Caki2 (cell line): ENCODE measurements at places on chromosomes 1 and 21. TPM values are rescaled to one million over a fixed set of nuclear protein-coding genes. Genes with fewer than 3 reads are reported as not detected.

ARHGAP30 gene
- total RNA-seq: not detected in 2 replicates

FAM167B gene
- total RNA-seq: not detected in 2 replicates

CCDC27 gene
- not detected in 2 replicates for total RNA-seq

CD48 gene
- total RNA-seq: not detected in 2 replicates

C1orf87 gene
- total RNA-seq: not detected in 2 replicates

FBXO2 gene
- total RNA-seq: 3.6 and 3.9 TPM in 2 replicates

DNA sequence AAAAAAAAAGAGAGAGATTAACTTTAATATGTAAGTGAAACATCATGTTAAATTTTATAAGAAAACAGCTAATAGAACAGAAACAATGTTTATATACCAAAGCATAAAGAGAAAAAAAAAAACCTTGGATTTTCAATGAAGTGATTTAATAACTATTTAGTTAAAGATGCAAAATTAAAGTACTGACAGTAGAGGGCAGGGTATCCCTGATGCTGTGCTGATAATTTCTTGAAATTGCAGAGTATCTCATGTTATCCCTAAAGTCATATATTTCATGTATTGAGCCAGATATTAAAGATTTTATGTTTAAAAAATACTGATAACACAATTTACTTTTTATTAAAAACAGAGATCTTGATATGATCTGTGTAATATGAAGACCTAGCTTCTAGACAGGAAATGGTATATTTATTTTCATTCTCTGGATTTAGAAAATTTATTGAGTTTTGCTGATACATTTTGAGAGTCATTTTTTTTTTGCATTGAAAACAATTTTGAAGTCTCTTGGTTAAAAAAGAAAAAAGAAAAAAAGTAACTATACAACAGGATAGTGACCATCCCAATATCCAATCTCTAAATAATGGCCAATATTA lies 273.2 kb downstream of the USP25 start:
- no peak for DNase-seq

DNA sequence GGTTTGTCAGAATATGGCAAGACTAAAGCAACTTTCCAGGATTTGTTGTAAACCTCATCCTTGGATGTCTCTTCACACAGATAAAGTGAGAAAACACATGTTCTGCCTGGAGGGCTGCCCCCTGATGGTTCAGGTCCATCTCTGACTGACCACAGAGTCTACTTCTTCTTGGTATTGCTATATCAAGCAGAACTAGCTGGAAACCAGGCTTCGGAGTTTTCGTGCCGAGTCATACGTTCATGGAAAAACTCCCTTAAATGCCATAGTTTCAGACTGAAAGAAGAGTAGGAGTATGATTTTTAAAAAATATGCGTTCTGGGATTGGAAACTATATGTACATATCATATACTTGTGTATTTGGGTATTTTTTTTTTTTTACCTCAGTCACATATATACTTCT lies 5.8 kb downstream of the OR10T2 start:
- no peak for DNase-seq

- no peak for DNase-seq
Measured at GRCh38 chr1:202234331-202235002, 40.9 kb downstream of the LGR6 start.

- no peak for DNase-seq
Measured at GRCh38 chr1:95733031-95733430, 499.0 kb downstream of the RWDD3 start.

DNA sequence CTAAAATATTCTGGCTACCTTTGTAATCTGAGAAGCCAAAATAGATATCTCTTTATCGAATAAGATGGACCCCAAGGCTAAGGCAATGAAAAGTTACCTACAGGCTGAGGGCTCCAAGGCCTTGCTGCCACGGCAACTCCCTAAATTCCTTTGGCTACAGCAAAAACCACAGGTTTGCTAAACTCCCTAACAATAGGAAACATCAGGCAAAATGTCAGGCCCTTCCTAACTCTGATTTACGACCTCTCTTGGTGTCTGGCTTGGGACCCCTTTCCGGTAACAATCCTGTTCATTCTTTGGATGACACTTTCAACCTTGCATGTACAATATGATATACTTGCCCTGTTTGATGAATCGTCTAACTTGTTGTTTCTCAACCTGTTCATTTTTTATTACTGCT lies 11.3 kb upstream of the OR2T8 start:
- DNase-seq: no peak

DNA sequence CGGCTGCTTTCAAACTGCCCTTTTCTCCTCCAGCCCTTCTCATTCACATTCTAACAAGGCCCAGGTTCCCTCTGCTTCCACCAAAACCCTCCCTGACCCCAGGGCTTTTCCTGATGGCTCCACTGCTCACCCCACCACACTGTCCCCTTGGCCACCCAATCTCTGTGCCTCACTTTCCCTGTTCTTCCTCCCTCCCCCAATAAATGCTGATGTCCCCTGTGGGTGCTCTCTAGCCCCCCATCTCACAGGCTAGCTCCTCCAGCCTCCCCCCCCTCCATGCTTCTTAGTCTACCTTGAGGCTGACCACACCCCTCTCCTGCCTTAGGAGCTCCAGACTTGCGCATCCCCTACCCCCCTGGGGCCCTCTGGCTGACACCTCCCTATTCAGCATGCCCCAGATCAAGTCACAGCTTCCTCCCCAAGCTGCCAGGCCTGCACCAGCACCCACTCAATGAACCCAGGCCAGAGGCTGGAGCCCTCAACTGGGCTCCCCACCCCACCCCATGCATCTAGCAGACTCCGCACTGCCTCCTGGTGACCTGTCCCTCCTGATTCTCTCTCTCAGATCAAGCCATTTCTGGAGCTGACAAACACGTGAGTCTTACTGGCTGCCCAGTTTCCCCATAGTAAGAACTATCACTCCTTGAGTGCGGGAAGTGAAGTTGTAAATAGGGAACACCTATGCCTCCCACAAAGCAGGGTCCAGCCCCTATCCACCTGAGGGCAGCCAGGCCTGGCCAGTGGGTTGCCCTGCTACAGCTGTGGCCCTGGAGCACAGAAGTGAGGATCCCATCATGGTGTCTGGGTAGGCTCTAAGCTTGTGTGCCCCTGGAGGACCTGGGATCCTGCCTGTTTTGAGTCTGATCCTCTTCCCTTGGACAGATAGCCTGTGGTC lies 117.9 kb downstream of the DMRTB1 start:
- DNase-seq: no peak

DNA sequence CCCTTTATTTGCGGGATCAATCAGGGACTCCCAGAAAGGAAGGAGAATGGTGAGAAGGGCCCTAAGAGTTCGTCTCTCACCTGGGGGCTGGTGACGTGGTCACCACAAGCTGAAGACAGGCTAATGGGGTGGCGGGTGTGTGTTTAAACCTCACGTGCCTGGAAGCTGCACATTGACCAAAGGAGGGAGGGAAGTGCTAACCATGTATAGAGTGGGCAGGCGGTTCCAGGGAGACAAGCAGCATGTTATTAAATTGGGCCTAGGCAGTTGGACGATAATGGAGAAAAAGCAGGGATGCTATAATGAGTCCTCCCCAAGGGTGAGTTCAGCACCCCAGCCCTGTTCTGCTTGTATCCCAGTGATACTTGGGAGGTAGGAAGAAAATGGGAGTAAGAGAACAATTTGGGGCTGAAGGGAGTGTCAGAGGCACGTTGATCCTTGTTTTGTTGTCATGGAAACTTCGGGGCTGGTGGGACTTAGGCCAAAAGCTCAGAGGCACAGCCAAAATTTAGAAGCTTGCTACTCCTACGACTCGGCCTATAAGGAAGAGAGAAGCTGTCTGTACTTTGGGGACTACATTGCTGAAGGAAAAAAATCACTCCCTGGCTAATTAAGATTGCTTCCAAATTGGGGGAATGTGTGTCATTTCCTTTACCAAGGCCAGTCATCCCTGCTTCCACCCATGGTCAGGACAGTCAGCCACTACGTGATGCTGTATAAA lies 33.2 kb upstream of the EPHA8 start:
- DNase-seq: no peak

- peak; percentile 99 for DNase-seq
Measured at GRCh38 chr1:204288021-204288588, 71.6 kb downstream of the PLEKHA6 start.

DNA sequence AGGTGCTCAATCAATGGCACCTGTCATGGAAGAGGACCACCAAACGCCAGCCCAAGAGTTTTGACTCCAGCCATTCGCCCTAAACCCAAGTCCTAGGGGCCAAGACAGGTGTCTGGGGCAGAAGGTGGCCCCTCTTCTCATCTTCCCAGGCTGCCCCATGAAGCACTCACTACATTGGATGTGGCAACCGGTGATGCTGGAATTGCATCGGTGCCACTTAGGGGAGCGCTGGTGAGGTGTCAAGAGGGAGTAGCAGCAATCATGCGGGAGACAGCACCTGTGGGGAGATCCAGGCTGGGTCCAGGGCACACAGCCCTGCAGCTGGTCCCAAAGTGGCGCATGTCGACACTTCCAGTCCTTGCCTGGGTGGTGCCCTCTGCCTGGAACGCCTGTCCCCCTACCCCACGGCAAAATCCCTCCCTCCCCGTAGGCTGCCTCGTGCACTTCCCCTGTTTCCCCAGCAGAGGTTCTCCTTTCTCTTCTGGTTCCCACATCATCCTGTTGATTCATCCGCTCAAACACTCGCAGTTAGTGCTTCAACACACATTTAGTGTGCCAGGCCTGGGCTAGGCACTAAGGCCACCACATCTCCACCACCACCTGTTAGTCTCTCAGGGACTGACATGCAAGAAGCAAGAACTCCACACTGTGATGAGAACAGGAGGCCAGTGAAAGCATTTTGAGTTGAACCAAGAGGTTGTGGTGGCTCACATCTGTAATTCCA lies 18.5 kb downstream of the PLA2G2D start:
- peak; percentile 20 for DNase-seq

DNA sequence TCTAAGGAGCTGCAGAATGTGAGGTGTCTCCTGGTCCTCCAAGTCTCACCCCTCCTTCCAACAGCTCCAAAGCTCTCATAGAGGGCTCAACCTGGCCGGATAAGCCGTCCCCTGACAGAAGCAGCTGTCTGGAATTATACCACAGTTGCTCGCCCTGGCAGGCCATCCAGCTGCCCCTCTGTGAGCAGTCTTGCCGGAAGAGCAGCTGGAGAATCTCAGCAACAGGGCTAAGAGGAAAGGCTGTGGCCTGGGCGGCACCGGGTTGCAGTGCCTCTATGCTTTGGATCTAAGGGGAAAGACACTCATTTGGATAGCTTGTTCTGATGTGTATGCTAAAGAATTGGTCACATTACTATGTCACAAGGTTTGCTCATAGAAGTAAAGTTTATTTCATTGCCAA lies 12.4 kb downstream of the TMCC2 start:
- DNase-seq: no peak

GRCh38 chr1:226532553-226532952 lies 16.0 kb upstream of the STUM start:
- no peak for DNase-seq

- DNase-seq: no peak
Measured at GRCh38 chr21:45944601-45945000, 37.0 kb upstream of the COL6A1 start.

DNA sequence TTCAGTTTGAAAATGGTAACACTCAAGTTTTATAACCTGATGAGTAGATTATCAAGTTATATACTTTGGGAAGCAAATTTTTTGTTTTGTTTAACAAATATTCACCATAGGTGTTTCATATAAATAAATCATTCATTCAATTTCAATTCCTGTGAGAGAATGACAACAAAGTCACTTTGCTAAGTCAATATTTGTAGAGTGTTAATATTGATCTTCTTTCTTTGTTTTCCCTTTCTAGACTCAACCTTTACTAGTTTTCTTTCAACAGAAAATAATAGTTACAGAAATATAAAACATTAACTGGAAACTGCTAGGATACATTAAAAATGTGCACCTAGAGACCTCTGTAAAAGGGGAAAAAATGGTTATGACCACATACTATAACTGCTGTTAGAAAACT lies 11.1 kb downstream of the EFCAB7 start:
- DNase-seq: no peak

- DNase-seq: peak; percentile 21
Measured at GRCh38 chr1:67429528-67430357, 459 bp downstream of the SERBP1 start.

DNA sequence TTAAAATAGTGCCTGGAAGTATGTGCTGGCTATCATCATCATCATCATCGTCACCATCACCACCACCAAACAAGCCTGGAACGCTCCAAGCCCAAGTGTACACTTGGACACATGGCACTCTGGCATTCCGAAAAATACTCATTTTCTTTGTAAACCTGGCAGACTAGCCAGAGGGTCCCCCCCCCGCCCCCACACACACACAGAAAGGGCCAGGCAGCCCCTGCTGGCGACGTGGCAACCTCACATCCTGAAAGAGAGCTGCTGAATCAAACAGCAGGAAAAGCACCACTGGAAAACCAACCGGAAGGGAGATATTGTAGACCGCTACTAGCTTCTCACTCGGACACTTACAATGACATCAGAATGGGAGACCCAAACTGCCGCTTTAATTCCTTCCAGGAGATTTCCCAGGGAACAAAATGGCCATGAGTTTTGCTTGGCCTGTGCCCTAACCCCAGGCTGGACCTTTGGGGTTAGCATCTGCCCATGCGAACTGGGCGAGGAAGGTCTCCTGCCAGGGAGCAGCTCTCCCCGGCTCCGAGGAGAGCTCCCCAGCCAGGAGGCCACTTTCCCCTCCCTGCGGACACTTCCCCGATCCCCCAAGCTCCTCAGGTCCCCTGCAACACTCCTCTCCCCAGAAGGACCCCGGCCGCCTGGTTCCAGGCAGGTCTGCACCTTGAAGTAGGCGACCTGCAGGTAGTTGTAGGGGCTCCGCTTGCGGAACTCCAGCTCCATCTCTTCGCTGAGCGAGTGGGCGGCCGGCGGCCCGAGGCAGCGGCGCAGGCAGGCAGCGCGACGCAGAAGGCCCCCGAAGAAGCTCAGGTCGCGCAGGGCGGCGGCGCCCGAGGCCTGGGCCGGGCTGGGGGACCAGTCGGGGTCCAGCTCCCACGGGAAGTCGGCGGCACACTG lies 742 bp downstream of the P3H1 start:
- peak; percentile 58 for DNase-seq

- DNase-seq: no peak
Measured at GRCh38 chr1:192869308-192869940, 60.6 kb downstream of the RGS2 start.

DNA sequence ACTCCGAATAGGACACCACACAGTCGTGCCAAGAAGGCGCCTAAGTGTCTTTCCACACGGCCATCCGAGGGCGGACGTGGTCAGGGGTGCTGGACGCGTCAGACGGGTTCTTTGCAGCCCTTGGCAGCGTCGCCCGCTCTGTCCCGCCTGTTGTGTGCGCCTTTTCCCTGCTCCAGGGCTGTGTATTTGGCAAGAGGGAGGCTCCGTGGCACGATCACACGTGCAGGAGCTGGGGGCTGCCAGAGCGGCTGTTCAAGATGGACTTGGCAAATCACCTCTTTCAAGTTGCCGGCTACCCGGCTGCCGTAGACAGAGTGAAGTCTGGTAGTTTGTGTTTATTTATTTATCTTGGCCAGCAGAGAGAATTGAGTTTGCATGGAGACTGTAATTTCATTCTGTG lies 31.9 kb downstream of the PRKCZ start:
- DNase-seq: no peak

GRCh38 chr1:39047374-39048229 lies 21.5 kb downstream of the NDUFS5 start:
- peak; percentile 98 for DNase-seq

GRCh38 chr1:224245188-224245587 lies 62.1 kb downstream of the DEGS1 start:
- DNase-seq: no peak
